ENCODE measurements at places on chromosomes 1 and 21.

DNA sequence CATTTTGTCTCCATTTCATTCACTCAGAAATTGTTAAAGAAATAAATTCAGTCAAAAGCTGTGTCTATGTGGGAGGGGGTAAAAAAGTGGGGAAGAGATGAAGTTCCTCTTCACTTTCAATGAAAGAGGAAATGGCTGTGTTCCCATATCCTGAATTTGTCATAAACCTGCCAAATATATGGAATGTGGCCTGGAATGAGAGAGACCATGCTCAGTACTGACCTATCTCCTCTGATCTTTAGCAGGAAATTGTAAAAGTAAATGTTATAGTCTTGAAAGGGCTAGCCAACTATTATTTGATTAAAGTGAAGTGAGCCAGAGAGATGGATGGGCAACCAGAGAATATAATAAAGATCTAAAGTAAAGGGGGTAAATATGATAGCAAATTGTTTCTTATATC is 130.3 kb upstream of the C21orf91 start:
- no peak for DNase-seq

- no peak for DNase-seq
Observed at GRCh38 chr1:230690101-230690500, 23.8 kb downstream of the AGT start.

- DNase-seq: no peak
Observed at GRCh38 chr1:30411206-30411605, 312.2 kb downstream of the MATN1 start.

DNA sequence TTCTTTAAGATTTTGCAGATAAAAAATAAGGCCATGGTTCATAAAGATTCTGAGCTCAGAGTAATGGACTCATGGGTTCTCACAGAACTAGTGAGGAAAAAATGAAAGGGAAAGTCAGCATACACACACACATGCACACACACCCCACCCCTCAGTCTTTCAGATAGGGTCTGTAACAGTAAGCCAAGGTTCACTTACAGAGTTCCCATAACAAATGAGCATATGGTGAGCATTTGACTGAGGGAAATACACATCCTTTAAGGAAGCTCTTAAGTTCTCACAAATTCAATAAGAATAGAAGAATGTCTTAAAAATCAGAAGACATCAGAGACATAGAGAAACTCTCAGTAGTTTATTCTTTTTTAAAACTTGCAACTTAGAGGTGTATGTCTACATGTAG is 57.9 kb downstream of the NTMT2 start:
- DNase-seq: no peak

- DNase-seq: no peak
Observed at GRCh38 chr1:226353698-226354525, 44.9 kb upstream of the LIN9 start.

DNA sequence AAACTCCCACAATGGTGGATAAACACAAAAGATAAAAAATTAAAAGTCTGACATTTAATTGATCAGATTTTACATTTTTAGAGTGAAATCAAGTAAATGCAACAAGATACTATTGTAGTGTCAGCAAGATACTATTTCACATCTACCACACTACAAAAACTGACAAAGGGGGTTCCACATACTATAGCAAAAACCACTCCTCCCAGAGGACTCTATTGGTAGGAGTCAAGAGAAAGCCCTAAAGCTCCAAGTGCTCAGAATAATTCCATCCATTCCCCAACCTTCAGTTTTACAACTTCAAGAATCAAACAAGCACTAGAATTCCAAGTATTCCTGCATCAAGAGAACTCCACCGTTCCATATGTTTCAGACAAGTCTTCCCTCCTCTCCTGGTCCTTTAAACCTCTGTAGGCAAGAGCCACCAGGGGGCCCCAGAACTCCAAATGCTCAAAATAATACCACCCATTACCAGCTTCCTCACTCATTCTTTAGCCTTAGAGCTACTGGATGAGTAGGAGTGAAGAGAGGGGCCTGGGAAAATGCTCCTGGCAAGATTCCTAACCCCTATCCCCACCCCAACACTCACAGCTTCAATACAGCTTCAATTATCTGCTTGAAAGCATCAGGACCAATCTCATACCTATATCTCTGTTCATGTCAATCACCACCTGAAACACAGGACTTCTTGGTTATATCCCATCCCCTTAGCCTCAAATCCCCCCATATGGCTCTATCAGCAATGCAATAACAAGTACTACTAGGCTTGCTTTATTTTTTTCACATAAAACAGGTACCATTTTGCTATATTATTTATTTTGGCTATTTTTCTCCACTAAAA is 9.9 kb downstream of the TOR1AIP2 start:
- DNase-seq: peak; percentile 47

DNA sequence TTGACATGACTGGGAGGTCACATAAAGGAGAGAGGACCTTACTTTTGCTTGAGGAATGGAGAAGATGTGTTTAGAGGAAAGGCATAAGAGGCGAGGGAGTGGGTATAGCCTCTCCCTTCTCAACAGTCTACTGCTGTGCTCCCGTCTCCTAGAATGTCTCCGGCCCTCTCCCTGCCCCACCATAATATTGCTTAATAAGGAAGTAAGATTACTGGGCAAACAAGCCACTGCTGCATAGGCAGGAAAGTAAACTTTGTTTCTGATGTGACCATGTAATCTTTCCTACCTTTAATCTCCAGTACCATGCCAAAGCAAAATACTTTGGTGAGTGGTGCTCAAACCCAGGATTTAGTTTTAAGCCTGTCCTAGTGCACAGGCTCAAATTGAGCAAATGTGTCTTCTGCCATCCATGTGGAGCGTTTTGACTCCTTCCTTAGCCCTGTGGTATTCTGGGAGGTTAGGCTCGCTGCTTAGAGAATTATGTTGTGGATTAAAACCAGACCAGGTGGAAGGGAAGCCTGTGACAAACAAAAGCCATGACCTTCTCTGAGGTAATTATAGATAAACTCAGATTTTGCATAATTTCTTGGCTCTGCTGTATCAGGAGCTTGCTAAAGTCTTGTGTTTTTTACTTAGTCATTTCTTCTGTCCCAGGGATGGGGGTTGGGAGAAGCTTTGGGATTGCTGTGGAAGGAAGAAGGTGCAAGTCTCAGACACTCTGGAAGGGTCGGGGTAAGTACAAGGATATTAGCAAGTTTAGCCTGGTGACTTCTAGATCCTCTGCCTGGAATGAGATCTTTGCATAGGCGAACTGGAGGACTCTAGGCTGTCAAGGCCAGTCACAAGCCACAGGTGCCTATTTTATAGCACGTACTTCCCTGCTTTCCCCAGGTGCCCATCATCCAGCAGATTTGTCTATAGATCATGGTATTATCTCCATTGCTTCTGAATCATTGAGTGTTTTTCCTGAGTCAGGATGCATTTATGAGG is 34.5 kb upstream of the DIPK1A start:
- peak; percentile 26 for DNase-seq

- no peak for DNase-seq
Observed at GRCh38 chr1:235834620-235835019, 32.1 kb downstream of the LYST start.

GRCh38 chr1:21766210-21766609 is 16.7 kb downstream of the USP48 start:
- no peak for DNase-seq

GRCh38 chr21:42616446-42616845 is 37.0 kb upstream of the PDE9A start:
- no peak for DNase-seq

DNA sequence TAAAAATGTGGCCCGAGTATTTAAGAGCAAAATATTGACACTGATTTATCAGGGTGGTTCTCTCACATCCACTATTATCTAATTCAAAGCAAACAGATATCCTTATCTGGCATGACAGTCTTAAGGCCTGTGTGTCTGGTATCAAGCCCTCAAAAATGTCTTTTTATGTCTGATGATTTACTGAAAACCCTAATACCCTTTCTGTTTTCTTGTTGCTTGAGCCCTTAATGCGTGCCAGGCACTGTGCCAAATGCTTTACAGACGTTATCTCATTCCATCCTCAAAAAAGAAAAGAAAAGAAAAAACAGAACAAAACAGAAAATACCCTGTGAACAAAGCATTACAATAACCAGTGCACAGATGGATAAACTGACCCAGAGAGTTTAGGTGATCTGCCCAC is 5.7 kb downstream of the DUSP23 start:
- no peak for DNase-seq

- no peak for DNase-seq
Observed at GRCh38 chr1:201377611-201378092, at the start of gene TNNT2. TNNT2 (minus strand) TSS chr1:201377680; CDS start chr1:201373254, 4,426 bp downstream.

GRCh38 chr21:41373763-41374162 is 11.9 kb downstream of the MX2 start:
- DNase-seq: no peak

DNA sequence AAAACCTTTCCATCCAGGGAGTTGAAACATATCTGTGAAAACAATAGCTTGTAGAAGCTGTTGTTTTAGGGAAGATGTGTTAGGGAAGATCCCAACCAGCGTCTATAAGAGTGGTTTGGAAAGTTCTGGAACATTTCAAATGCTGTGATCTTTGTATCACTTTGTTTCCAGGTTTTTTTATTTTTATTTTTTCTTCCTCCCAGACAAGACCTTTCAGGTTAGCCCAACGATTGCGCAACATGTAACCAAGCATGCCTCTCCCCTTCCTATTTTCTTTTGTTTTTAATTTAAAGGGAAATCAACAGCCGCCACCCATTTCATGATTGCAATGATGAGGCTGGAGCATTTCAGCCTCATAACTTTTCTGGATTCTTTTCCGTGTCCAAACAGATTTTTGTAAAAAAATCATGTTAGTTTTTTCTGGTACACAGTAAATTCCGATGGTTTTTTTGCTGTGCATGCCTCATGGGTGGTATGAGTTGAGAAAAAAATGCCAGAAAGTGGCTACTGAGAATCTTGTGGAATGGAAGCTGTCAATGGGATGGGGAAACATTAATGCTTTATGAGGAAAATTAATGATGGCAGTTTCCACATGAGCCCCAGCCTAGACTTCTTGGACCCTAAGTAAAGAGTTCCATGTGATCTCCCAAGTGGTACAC is 109.3 kb downstream of the RUNX1 start:
- DNase-seq: no peak

GRCh38 chr1:6508816-6509189 is 17.3 kb upstream of the PLEKHG5 start:
- no peak for DNase-seq

DNA sequence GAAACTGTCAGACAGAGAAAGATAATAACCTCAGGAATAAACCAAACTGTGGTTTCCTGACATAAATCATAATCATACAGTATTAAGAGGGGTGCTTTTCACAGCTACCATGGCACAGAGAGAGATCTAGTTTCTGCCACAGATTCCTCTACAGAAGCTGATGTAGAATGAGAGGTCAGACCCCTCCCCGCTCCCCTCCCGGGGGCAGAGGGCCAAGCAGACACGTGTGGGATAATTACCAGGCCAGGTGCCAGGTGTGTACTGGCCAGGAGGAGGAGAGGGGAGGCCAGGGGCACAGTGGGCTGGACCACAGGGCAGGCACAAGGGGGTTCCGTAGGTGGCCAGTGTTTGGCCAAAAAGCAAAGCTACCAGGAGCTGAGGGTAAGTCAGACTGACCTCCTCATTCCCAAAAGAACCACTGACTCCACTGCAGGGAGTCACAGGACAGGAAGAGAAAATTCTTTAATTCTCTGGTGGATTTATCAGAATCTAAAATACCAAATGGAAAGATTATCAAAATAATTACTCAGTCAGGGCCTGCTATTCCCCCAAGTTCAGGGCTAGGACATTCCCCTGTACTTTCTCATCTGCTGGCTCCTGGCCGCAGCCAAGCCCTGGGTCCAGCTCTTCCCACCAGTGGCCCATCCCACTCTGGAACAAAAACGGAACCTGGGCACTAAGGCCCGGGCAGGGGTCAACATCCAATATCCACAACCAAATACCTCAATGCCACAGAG is 30.0 kb downstream of the C2CD2 start:
- DNase-seq: no peak

GRCh38 chr1:39354572-39354971 is 136.9 kb upstream of the BMP8A start:
- DNase-seq: no peak

DNA sequence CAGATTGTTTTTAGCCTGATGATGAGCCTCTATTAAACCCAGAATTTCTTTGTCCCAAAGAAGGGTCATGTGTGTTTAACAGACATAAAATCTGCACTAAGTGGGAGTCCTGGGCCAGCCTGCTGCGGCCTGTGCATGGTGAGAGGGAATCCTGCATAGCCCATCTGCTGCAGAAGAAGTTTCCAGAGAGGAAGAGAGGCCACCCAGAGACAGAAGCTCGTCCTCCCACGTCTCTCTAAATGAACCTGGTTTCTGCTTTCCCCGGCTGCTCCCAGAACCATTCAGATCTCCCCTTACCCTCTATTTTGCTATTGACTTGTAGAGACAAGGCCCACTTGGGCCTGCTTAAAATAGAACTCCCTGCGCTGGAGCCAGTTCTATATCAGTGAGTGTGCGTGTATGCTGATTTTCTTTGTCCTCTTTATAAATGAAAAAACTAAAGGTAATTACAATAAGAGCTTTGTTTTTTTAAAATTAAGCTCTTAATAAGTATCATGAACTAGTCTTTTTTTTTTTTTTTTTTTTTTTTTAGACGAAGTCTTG is 142.8 kb upstream of the RAB4A start:
- DNase-seq: peak; percentile 17

DNA sequence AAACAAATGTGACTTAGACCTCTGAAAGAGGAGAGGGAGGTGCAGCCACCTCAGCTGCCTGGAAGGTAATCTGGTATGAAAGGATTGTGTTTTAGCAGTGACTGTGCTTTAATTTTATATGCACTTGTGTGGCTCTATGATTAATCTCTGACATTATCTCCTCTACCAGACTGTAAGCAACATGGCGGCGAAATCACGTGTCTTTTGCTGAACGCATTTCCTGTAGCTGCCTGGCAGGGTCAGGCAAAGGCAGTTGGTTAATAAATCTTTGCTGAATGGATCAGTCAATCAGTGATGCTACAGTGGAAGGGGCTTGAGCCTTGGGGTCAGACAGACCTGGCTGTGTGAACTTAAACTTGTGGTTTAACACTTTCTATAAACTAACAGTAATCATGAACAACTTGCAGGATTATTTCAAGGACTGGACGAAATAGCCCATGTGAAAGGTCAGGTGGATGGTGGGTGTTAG is 96.9 kb downstream of the ADSS2 start:
- no peak for DNase-seq

GRCh38 chr21:34035619-34036354 is 37.6 kb upstream of the MRPS6 start:
- no peak for DNase-seq

- no peak for DNase-seq
Observed at GRCh38 chr1:67559222-67559700, 125.7 kb upstream of the GADD45A start.

DNA sequence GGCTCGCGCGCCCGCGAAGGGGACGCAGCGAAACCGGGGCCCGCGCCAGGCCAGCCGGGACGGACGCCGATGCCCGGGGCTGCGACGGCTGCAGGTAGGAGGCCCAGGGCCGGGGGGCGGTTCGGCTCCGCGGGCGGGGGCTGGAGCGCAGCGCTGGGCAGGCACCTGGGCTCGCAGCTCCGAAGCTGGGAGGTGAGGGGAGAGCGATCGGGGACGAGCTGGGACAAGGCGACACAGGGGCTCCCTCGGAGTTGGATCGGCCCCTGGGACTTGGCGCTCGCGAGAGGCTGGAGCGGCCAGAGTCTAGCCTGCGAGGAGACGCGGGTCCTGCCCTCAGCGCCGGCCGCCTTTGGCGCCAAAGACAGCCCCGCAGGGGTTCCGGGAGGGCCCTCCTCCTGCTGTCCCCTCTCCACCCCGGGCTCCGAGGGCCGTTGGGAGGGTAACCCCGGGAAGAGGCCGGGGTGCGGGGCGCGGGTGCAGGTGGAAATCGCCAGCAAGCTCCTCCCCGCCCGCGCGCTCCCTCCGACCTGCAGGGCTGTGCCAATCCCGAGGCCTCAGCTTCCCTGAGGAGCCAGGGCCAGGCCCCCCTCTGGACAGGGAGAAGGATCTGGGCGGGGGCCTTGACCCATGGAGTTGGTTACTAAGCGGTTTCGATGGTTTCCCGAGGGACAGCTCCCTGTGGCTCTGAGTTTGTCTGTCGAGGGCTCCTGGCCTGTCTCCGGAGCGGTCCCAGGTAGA is 401 bp downstream of the TP73 start:
- no peak for DNase-seq
